Activated CD4-positive, alpha-beta memory T cell treated with anti-CD3 and anti-CD28 coated beads, Interleukin-2, amount 10 ng/mL, durations not matched to agents 7 days and 5 days (primary cell): ENCODE measurements at places on chromosomes 13 and 19.

DNA sequence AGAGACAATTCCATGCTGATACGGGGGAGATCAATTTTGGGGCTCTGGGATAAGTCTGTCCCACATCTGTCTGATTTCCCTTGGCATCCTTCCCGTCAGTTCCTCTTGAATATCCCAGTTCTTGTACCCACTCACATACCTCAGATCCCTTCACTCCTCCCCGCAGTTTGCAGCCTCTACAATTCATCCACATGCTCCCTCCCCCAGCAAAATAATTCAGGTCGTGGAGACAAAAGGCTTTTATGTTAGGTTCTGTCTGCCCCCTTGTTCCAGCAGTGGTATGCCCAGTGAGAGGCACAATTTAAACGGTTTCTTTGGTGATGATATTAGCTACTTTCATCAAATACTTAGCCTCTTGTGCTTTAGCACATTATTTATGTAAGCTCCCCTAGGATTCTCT is 9.6 kb downstream of the RPS16 start:
- no peak for DNase-seq

DNA sequence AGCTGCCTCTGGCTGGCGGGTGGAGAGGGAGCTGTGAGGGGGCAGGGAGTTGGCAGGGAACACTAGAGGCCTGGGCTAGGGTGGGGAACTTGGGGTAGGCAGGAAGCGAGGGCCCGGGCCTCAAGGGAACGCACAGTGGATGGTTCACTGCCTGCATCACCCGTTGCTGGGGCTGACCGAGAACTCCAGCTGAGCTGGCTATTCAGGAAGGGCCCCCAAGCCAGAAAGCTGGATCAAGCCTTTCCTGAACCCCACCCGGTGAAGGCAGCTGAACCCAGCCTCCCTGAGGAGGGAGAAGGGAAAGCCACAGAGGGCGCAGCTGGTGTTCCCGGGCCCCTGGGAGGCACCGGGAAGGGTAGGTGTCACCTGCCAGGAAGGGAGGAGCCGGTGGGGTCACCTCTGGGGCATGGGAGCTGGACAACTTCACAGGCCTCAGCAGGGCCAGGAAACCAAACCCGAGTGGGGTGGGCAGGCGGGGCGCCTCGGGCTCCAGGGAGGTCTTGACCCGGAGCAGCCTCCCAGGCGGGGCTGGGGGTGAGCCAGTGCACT is 13.9 kb downstream of the PALM start:
- DNase-seq, result no peak

GRCh38 chr13:40409278-40409677 is 257.2 kb downstream of the FOXO1 start:
- no peak for DNase-seq

DNA sequence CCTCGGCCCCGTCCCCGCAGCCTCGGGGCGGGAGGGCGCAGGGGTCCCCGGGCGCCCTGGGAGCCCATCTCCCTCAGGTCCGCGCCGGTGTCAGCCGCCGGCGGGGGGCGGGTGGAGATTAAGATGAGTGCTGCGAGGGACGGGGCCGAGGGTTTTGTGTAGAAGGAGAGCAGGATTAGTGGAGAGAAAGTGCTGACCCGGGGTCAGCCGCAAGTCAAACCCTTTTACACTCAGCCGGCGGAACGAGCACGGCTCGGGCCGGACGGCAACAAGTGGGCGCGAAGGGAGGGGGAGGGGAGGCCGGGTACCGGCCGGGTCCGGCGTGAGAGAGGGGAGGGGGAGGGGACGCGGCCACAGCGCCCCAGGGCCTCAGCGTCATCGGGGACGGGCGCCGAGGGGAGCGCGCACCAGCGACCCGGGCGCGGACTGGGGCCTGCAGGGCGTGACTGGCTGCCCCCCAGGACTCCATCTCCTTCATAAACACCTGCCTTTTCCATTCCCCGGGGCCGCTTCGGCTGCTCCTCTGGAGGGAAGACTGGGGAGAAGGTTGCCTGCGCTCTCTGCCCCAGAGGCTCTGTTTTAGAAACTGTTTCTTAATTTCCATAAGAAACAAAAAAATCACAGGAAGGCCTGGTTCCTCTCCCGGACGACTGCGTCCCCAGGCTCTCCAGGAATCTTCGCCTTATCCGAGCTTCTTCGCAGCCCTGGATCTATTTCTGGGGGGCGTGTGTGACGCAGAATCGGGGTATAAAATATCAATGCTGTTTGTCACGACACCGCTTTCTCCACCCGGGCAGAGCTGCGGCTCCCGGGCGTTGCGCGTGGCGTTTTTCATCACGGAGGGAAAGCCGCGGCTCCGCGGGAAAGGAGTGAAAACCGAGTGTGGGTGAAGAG is 6.5 kb downstream of the SOX1 start:
- no peak for DNase-seq

DNA sequence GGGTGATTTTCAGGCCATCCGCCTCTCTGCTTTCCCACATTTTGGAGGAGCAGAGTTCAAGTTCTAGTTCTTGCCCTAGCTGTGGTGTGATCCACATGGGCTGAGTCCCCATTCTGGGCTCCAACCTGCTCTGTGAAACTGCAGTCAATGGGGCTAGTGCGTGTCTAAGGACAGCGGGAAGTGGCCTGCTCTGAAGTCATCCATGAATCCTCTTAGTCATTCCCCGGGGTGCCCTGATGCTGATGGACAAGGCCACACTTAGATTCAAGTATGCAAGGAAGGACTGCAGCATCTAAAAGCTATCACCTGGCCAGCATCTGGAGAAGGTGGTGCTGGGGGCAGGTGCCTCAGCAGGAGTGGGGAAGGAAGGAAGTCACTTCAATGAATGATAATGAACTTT is 94.6 kb downstream of the TSHZ3 start:
- no peak for DNase-seq

DNA sequence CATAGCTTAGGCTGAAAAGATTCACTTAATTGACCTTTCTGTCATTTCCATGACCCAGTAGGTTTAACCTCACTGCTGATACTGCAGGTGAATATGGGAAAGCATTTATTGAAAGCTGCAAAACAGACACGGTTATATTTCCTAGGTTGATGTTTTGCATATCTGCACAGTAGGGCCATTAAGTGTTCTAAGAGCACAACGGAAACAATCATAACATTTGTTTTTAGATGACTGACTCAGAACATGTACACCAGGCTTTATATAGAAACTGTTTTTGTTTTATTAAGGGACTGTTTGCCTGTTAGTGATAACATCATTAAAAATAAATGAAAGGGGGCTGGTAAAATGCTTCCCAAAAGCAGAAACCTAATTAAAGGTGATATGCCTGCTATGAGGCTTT is 367.8 kb downstream of the DACH1 start:
- no peak for DNase-seq
